ENCODE measurements at places on chromosomes 2 and 18.

GRCh38 chr2:74751981-74752851 lies 81.7 kb upstream of the HK2 start:
- DNase-seq = no peak

- no peak for DNase-seq
These were observed 3.4 kb upstream of the DHRS9 start for GRCh38 chr2:169065864-169066517.

GRCh38 chr2:898319-898718 lies 52.3 kb upstream of the SNTG2 start:
- no peak for DNase-seq

- no peak for DNase-seq
These were observed 2021.1 kb upstream of the CELF4 start for GRCh38 chr18:39586741-39587140.

- DNase-seq = no peak
These were observed 65.9 kb upstream of the SH3RF3 start for GRCh38 chr2:109062859-109063700.

DNA sequence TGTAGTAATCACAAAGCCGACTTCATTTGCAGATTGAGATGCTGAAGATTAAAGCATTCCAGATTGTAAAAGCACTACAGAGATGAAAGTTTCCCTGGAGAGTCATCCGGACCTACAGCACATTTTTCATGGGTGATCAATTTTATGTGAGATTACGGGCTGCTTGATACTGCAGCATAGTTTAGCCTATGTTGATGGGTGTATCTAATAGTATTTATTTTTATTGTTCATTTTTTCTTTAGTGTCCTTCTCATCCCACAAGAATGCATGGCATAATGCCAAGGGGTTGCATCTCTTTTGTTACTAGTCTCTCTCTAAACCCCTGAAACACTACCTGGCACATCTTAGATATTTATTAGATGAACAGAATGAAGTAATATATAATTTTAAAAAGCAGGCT lies 240.4 kb downstream of the MBD2 start:
- DNase-seq = no peak
